ENCODE measurements at places on chromosomes 16 and 17.

- DNase-seq = no peak
These were observed 38.1 kb downstream of the GPT2 start for GRCh38 chr16:46922239-46922638.

- no peak for DNase-seq
These were observed 31.5 kb downstream of the SIAH1 start for GRCh38 chr16:48353565-48354163.

DNA sequence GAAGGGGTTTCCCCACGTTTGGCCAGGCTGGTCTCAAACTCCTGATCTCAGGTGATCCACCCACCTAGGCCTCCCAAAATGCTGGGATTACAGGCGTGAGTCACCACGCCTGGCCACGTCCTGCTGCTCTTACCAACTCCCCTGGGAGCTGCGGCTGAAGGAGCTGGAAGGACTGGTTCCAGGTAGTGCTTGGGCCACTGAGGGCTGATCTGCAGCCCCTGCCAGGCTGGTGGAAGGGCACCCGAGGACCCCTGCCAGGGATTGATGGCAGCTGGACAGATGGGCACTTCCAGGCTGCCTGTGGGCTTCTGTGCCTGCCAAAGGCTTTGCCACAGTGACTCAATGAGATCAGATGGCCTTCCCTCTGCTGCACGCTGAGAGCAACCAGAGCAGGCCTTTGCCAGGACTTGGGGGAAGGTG lies 2.3 kb downstream of the OXLD1 start:
- no peak for DNase-seq

- no peak for DNase-seq
These were observed 15.9 kb downstream of the ARHGAP23 start for GRCh38 chr17:38444151-38444550.

- no peak for DNase-seq
These were observed 44.2 kb upstream of the DNAH9 start for GRCh38 chr17:11554042-11554441.

GRCh38 chr16:49780433-49780832 lies 75.5 kb downstream of the ZNF423 start:
- no peak for DNase-seq

DNA sequence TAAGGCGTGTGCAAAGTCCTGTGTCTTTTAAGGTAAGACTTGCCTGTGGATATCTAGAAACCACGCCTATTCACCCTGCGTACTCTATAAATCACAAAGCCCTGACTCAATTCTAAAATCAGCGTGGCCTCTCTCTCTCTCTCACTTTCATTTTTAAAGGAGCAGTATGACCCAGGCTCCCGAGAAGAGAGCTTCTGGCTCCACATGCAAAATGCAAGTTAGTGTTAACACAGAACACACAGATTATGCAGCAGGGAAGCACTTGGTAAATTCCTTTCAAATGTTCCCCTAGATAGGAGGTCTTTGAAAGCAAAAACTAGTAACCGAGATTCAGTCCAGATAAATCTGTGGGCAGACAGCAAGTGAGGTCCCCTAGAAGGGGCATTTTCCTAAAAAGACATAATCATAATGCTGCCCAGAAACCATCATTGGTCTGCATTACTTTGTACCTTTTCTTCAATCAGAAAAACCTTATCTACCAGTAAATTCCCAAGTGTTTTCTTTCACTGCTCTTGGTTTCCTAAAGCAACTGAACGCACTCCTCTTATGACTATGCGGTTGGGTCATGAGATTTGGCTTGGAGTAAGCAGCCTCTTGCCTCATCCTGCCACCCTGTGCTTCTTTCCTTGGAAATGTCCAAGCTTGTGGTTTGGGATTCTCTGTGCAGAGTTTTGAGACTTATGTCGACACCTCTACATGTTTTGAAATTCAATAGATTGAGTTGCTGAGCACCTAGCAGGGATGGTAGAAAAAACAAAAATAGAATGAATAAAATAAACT lies 31.7 kb upstream of the KCNJ2 start:
- DNase-seq = no peak

DNA sequence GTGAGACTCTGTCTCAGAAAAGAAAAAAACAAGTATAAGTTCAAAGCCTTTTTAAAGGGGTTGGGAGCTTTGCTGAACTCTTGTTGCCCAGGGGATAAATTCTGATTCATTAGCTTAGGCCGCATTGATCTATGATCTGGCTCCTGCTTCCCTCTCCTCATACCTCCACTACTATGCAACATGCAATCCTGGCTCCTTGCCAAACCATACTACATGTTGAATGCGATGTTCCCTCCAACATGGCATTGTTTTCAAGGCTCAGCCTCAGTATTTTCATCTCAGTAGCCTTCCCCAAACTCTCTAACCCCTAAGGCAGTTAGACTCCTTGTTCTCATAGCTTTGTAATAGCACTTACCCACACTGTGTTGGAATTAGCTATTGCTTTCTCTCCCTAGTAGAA lies 6.2 kb downstream of the REXO5 start:
- no peak for DNase-seq

DNA sequence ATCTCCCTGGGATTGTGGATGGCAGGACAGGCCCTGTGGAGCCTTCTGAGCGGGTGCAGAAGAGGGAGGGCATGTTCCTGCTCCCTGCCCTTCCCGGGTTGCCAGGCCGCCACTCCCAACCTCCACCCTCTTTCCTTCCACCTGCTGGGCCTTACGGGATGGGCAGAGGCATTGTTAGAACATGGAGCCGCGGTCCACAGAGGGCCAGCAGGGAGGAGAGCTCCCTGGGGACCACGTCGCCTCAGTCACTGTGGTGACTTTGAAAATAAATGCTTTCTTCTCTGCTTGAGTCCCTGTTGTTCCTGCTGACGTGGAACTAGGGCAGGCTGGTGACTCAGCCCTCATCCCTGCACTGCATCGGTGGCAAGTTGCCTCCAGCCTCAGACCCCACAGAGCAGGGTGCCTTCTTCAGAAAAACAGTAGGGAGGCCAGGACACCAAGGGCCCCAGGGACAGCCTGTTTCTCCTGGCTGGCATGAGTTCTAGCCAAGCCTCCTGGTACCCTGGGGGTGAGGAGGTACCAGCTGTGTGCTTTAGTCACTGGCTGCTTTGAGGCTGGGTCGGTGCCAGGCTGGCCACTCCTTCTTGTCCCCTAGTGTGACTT lies 224.9 kb downstream of the SEC14L1 start:
- no peak for DNase-seq

DNA sequence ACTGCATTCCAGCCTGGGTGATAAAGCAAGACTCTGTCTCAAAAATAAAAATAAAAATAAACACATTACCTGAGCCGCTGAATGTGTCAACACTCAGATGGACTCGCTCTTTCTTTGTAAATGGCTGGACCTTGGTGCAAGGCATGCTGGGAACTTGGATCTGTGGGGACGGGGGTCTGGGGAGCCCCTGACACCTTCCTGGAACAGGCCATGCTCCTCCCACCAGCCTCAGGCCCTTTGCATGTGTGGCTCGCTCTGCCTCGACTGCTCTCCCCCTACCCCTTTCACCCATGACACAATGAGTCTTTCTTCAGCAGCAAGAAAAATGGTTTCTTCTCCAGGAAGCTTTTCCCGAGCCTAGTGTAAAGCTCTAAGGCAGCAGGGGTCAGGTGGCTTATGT lies 94.0 kb upstream of the CDH5 start:
- DNase-seq = no peak

DNA sequence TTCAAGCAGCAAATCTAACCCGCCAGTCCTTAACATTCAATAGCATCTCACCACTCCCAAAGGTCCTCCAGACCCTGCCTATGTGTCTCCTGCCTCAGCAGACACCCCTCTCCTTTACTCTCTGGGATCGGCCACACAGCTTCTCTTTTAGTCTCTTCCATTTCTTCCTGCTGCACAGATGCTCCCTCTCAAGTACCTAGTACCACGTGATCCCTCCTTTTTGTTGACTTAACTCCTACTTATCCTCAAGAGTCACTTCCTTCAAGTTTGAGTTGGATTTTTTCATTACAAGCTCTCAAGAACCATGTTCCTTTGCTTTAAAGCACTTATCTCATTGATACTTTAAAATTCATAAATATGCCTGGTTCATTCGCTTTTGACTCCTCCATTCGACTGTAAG lies 24.9 kb downstream of the AMFR start:
- DNase-seq = no peak

DNA sequence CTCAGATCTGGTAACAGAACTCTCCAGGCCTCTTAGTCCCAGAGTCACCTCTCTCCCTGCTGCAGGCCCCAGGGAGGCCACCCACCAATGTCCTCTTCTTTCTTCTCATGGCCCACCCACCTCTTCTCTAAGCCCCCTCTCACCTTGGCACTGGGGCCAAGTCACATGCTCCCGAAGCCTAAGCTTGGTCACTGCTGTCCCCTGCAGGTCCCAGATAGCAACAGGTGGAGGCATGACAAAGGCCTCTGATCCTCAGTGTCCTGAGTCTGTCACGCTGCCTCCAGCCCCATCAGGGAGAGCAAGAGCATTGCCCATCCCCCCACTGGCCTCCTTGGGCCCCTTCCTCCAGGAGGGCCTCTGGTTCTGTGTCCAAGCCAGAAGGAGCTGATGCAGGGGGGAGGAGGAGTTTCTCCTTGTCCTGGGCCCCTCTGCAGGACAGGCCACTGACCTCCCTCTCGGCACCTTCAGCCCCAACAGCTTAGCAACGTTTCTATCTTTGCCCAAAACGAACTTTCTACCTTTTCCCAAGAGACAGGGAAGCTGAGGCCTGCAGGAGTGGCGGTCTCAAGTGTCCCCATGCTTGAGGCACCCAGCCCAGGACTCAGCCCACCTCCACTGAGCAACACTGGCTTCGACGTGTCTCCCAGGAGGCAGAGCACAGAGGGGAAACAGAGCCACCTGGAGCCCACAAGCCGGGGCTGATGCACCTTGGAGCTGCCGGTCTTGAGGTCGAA lies 8.6 kb downstream of the P2RX1 start:
- no peak for DNase-seq

All from mesenteric fat pad (tissue), 1 donor.